Activated naive CD4-positive, alpha-beta T cell treated with anti-CD3 and anti-CD28 coated beads for 36 hours (primary cell): ENCODE measurements at places on chromosomes 6 and 20. TPM values are rescaled to one million over a fixed set of nuclear protein-coding genes. Genes with fewer than 3 reads are reported as not detected.

Gene HLA-DRB1
- total RNA-seq, result 4.1 TPM

Gene MUC21
- total RNA-seq, result not detected

Gene METTL24
- total RNA-seq, result not detected

Gene GTSF1L
- not detected for total RNA-seq

Gene EDN3
- total RNA-seq, result not detected

DNA sequence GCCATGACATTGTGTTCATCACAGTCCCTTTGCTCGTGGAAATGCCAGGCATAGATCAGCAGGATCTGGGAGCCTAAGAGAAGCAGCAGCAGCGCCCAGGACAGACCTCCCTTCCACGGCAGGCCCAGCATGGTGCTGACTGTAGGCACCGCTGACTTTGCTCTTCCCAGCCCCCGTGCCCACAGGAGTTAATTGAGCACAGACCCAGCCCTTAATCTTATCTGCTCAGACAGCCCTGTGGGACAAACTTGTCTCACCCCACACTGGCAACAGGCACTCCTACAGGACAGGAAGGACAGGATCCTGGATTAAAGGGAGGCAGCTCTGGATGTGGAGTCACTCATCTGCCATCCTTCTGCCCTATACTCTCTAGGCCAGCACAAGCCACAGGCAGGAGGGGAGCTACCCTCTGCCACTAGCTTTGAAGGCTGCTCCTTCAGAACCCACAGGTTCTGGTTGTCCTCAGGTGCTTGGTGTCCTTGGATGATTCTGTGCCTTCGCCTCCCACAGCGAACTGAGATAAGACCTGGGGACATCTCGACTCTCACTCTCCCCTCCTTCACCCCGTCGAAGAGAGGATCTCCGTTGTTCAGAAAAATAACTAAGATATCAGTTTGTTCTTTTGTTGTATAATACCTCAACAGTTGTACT lies at the start of gene CST9L:
CST9L (minus strand) TSS at position 165 of the 651 bp plus-strand sequence; CDS start at position 131, 34 bp downstream.
- DNase-seq, result no peak

GRCh38 chr6:40807484-40807883 lies 220.3 kb upstream of the LRFN2 start:
- no peak for DNase-seq

DNA sequence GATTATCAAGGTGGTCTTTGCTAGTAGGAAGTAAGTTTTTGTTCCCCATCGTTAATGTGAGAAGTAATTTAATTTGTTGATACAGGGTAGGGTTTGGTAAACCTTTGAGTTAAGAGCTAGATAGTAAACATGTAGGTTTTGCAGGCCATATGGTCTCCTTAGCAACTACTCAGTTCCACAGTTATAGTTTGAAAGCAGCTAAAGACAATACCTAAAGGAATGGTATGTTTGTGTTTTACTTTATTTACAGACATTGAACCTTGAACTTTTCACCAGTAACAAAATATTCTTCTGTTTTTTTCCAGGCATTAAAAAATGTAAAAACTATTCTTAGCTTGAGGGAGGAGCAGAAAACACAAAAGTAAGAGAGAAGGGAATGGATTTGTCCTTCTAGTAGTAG lies 1.7 kb downstream of the CAP2 start:
- DNase-seq, result no peak

- no peak for DNase-seq
Observed at GRCh38 chr6:170238741-170239565, 51.9 kb downstream of the DLL1 start.

- DNase-seq, result no peak
Observed at GRCh38 chr20:62339647-62340062, 27.5 kb downstream of the LAMA5 start.

DNA sequence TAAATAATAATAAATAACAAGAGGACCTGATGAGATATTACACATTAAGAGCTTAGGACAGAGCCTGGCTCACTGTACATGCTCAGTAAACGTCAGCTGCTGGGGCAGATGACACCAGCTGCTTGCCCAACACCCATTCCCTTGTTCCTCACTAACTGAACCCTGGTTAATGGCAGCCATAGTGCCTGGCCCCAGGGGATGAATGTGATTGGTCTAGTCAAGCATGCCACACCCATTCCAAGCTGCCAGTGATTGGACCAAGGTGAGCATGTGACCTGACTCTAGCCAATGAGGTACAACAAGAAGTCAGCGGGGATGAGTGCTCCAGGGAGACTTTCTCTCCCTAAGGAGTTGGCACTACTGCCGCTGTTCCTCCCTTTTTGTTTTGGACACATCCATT lies 85.1 kb upstream of the PTPN1 start:
- no peak for DNase-seq

DNA sequence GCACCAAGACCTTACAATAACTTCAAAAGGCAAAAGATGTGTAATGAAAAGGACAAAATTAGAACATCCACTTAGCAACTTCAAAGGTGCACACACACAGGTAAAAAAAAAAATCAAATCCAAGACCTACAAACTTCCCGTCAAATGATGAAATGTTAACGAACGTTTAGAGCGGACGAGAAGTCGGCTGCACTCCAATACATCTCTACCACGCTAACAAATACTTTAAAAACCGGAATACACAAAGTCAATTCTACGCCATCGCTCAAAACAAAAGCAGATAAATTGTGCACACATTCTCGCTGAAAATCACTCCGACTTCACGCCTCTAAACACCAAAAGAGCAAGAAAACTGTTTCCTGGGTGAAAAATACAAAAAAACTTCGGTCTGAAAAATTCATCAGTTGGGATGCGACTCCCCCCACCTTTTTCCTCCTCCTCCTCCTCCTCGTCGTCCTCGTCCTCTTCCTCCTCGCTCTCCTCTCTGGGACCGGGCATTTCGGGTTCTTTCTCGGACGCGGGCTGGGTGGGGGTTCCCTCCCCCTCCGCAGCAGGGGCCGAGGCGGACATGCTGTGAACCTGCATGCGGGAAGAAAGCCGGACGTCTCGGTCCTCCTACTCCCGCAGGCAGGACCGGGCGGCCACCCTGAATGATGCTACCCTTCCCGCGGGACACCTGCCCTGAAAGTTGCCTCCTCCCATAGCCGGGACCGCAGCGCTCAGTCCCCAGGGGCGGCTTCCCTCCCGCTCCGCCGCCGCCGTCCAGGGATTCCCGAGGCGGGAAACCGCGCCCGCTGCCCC lies 712 bp downstream of the DEK start:
- DNase-seq, result peak; percentile 27

GRCh38 chr6:37875561-37876309 lies 56.2 kb downstream of the ZFAND3 start:
- DNase-seq, result no peak
